ENCODE measurements at places on chromosomes 1 and 21.
A peak's percentile ranks its signal among the peaks of the same experiment; 100 is the strongest.

DNA sequence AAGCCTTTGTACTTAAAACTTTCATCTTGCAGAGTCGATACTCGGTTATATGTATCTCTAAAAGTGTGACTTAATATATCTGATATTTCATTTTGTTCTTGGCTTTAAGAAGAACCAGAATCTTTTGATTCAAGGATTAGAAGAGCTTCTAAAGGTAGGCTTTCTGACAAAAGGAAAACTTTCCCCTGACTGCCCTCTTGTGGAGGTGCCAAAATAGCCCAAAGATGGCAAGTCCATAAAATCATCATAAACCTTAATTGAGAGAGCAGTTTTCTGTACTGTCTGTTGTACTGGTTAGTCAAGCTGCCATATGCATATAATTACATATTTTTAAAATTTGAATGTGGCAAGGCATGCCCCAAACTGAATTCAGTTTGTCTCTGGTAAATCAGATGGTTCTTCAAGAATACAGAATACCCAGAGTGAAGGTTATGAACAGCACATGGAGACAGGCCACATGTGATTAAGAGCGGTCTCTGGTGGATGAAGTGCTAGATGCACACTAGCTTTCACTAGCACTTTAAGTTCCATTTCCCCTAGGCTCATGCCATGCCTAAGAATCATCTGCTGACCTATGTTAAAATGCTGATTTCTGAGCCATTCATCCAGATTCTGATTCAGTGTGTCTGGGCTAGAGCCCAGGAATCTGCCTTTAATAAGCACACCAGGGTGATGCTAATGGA lies 27.7 kb upstream of the ELAVL4 start:
- DNase-seq = peak; percentile 44

DNA sequence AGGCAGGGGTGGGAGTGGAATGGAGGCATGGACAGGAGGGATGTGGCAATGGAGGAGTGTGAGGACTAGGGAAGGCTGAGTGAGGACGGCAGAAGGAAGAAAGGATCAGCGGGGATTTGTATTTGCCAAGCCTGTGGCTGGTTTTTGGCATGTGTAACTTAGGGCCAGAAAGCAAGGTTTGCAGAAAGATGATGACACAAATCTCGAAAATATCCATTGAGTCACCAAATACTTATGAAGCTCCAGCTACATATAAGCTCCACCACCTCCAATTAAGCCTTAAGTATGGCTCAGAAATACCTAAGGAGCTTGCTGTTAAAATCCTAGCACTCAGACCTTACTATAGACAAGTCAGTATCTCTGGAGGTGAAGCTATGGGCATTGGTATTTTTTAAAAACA lies 90.1 kb downstream of the OMA1 start:
- DNase-seq = no peak

DNA sequence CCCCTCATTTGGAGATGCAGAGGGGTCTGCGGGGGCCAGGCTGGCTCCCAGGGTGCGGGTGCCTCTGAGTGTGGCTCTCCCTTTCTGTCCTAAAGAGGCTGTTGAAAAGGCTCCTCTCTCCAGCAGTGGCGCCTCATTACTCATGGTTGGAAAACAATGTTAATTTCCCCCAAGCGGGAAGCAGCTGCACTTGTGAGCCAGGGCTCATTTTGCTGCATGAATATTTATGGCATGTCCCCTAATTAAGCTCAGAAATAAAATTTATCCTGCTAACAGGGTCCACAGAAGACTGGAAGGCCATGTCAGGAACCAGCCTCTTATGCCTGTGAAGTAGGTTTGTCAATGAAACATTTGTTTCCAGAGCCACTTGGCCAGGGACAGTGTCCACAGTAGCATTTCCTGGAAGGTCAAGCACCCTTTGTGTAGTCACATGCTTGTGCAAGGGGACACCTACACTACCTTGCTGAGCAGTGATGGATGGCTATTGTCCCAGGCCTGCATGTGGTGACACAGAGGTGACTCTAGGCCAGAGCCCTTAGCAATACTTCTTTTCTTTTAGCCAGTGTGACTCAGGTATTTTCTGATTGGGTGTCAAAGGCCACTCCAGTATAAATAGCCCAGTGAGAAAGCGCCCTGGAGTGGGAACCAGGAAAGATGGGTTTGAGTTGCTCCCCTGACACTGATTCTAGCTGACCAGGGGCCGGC lies 259.0 kb downstream of the FOXD2 start:
- DNase-seq = no peak

GRCh38 chr1:31667065-31667785 lies 22.5 kb upstream of the PEF1 start:
- DNase-seq = no peak

DNA sequence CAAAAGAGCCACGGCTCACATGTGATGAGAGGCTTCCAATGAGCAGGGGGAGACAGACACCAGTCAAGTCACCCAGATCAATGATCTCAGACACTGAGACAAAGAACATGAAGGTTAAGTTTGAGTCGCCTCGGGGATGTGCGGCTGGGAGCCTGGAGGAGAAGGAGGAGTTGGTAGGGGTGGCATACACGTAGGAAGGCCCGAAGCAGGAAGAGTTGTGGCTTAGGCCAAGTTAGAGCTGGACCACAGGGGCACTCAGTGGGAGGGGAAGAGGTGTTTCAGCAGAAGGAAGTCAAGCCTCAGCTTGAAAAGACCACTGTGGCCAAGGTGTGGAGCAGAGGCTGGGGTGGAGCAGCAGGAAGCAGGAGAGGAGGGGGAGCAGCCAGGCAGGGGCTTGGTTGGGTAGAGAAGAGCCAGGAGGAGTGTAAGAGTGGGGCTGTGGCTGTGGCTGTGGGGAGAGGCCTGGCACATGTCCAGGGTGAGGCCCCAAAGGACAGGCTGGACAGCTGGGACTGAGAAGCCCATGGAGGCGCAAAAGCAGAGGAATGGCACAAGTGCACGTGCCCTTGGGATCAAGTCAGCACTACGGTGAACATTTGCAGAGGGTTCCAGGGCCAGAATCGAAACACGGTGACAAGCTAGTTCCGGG lies 27.6 kb downstream of the CTNNBIP1 start:
- DNase-seq = no peak

DNA sequence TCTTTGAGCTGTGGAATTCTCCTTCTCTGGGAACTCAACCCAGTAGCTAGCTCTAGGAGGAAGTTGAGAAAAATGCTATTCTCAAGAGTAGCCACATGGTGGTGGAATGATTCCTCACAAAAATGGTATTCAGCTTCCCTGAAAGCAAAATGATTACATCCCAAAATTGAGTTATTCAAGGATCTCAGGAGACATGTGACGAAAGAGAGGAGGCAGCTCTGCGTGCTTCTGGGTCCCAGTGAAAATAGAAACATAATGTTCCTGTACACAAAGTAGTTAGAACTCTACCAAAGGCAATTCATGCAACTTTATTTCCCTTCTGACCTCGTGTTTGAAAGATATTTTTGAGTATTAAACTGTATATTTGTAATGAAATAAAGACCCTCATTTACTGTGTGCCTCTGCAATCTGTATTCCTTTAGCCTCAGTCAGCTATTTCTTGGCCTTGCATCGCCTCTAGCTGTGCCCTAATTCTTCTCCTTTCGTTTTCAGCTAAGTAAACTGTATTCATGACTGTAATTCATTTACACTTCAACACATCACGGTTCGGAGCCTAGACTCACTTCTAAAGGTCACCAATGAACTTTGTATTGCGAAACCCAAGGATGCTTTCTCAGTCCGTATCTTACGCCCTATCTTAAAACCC lies 167.3 kb downstream of the FASLG start:
- peak; percentile 73 for DNase-seq

DNA sequence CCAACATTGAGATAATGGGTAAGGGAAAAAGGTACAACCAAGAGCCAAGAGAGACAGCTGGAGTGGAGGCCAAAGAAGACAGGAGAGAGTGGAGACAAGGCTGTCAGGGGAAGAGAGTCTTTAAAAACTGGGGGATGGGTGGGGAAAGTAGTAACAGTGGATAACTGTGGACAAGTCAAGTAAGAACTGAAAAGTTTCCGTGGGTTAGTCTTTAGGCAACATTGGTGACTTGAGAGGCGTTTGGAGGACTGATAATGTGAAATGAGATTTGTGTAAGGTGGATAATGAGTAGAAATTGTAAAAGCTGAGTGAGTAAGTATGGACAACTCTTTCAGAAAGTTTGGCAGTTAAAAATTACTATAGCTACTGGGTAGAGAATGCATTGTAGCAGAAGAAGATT lies 10.4 kb downstream of the PPP2R5A start:
- DNase-seq = no peak

GRCh38 chr1:15928971-15929965 lies 46.6 kb downstream of the ZBTB17 start:
- DNase-seq = no peak

DNA sequence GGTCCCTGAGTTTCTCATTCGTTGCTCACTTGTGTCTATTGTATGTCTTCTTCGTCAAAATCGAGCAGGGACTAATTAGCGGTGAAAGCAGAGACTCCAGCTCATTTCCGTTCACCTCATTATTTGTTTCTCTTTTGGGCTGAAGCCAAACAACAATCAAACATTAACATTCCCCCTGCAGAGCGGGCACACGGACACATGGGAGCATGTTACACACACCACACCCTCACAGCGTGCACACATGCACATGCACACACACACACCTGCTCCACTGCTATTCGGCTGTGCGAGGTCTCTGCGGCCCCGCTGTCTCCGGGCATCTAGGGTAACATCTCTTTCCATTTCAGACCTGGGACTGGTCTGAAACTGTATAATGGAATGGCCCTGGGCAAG lies 58.5 kb upstream of the LRRC8D start:
- peak; percentile 68 for DNase-seq

DNA sequence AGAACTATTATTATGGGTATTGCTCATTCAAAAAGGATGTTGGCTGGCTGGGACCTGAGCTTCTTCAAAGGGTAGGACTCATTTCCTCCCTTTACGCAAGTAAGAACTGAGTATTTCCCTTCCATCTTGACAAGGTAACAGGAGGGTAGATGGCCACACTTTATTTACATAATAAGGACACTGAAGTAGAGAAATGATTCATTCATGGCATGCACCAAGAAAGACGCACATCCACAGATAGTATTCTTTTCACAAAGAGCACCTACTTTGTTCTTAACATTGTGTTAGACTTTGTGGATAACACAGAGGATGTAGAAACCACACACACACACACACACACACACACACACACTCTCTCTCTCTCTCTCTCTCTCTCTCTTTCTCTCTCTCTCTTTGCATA lies 82.9 kb downstream of the FAM78B start:
- DNase-seq = no peak

Data from NCI-H526 treated with DMSO at 0.1 percent for 48 hours (cell line).